DMS79 treated with DMSO at 0.1 percent for 48 hours (cell line): ENCODE measurements at places on chromosomes 2 and 18.

DNA sequence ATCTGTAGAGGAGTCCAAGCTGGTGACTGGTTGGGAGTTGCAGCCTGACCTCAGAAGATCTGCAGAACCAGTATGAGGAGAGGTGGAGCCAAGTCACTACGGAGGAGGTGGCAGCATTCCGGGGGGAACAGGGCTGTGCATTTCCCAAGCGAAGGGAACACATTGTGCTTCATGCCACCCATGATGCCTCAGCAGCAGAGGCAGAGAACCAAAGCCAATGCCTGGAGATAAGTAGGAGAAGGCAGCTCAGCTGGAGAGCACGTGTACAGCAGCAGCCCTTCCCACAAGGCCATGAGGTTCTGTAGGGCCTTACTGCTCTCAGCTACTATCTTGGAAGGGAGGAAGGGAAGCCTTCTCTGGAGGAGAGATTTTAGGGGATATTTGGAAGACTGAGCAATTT is 67.2 kb upstream of the LRPPRC start:
- DNase-seq, result no peak

- DNase-seq, result no peak
Measured at GRCh38 chr18:37476182-37476581, 89.4 kb downstream of the CELF4 start.

DNA sequence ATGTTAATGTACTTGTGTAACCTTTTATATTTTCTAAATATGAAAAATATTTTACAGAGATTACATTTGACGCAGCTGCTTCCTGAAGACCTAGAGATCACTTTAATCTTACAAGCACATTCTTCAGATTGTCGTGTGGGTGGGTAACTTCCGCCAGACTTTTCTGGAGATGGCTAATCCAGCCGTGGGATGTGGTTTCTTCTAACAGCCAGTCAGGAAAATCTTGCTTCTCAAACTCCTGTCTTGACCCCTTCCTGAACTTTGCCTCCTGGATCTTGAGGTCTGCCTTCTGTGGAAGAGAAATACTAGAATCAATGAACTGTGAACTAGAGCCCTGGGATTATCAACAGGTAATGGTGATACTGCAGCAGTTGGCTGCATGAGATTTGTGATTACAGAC is 401.6 kb upstream of the TNP1 start:
- DNase-seq, result no peak

GRCh38 chr2:68714866-68715265 is 19.7 kb upstream of the ARHGAP25 start:
- DNase-seq, result no peak

DNA sequence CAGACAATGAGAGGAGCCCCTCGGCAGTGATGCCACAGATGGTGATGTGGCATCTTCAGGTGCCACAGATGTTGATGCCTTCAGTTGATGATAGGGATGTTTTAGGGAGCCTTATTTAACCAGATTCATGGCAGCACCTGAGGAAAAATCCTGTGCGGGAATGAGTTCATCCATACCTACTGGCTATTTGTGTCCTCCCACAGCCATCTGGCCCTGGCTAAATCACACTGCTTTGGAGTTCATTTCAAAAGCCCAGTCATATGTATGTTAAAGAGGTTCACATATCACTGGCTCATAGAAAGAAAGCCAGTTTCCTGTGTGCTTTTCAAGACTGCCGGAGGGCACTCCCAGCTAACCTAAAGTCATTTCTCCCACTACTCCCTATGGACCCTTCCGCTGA is 131.3 kb downstream of the MCFD2 start:
- DNase-seq, result no peak

DNA sequence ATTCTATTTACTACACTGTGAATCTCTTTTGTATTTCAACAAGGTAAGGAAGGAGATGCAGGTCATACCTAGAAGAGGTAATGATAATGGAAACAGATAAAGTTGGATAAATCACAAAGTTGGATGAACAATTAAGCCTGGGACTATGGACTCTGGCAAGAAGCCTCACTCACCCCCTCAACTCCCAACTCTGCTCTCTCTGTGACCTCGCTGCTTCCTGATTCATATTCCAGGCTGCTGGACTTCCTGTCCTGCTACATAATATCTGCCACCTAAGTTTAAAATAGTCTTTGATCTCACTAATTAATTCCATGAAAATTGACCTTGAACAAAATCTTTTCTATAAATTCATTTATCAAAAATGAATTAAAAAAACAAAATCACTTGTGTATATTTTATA is 215.3 kb downstream of the CALCRL start:
- DNase-seq, result no peak

DNA sequence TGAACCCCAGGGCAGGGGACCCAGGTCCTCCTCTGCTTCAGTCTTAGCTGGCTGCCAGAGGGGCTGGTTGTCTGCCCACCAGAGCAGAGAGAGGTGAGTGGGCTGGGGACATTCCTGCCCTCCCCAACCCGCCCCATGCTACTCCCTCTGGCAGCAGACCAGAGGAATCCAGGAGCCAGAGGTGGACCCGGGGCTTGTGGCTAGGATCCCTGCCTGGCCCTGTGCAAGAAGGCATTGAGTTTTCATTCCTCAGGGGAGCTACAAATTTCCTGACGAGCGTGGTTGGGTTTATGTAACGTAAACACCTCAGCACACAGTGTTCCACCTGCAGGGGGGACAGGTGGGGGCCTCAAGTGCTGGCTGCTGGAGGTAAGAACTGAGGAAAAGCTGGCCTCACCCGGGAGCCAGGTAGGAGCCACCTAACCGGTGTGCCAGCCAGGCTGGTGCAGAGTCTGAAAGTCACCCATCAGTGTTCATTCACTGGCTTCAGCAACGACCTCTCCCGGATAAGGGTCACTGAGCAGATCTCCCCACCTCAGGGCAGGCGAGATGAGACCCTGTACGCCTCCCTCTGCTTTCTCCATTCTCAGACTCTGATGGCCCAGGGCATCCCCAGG is 246.8 kb downstream of the DYSF start:
- DNase-seq, result peak; percentile 75

- no peak for DNase-seq
Measured at GRCh38 chr2:101474731-101475384, at the start of gene RFX8. Gene RFX8 (minus strand): TSS chr2:101475112. CDS start chr2:101466848, 8,264 bp downstream.

DNA sequence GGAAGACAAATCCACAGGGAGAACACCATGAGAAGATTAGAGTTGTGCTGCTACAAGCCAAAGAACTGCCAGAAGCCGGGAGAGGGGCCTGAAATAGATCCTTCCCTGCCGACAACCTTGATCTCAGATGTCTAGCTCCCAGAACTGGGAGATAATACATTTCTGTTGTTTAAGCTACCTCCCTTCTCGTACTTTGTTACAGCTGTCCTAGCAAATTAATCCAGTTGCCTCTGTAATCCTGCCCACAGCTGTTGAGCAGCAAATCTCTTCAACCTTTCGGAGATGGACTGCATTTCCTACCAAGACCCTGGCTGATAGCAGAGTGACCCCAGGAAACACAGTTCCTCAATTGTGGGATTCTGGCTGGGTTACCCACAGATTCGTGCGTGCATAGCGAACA is 2.6 kb upstream of the TBC1D8 start:
- DNase-seq, result no peak

GRCh38 chr2:9189901-9190300 is 16.7 kb upstream of the ASAP2 start:
- no peak for DNase-seq

GRCh38 chr18:74166386-74166785 is 18.1 kb downstream of the TIMM21 start:
- DNase-seq, result no peak

DNA sequence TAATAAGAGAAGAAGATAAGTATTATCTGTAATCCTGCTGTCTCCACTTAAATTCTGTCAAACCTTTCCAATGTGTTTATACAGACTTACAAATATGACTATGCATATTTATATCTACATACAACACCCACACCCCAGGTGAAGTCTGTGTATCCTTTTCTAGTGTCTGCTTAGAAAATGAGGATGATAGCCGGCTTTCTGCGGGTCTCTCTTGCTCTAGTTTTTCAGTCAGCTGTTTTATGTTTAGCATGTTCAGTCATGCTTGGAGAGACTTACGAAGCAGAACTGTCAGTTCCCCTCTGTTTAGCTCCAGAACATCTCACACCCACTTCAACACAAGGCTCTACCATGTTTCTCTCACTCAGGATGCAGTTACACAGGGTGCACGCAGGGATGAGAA is 137.3 kb upstream of the NFATC1 start:
- DNase-seq, result peak; percentile 21

DNA sequence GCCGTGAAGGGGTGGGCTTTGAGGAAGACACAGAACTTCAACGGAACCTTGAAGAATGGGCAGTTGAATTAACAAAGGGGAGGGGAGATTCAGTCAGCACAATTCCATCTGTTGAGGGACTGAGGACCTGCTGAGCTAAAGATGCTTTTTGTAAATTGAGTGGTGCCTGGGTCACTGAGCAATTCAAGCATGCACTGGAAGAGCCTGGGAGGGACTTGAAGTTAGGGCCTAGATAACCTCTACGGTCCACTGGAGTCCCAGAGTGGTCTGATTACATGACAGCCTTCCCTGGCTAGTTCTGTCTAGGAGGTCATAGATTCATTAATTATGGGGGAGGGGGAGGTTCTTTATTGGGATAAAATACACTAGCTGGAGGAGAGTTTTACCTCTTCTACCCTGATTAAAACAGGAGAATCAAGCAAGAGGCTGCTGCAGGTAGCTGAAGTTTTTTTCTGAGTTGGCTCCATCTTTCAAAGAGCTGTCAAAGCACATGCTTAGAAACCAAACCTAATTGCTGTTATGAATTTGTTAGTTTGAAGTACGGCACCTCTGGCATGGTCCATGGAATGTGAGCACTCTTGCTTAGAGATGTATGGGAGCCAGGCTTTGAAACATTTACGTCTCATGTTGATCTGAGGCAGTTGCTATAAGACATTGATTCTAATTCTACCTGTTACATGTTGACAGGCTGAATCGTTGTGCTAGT is 290.2 kb downstream of the PRKCE start:
- no peak for DNase-seq

GRCh38 chr2:227022608-227023007 is 141.4 kb downstream of the COL4A4 start:
- no peak for DNase-seq

DNA sequence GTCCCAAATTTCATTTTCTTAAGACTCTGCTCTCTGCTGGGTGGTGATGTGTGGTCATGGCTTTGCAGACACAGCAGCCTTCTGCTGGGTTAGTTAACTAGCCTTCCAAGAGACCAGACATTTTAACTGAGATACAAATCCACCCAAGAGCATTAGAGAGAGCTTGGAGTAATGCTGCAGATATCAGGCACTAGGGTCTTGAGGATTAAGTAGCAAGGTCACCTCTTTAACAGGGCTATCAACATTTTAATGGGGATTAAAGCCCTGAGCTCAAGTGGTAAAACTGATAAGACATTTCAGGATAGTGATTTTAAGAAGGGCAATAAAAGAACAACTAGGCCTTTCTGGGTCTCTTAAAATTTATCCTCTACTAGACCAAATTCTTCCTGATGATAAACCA is 461.2 kb downstream of the MEIS1 start:
- DNase-seq, result no peak

DNA sequence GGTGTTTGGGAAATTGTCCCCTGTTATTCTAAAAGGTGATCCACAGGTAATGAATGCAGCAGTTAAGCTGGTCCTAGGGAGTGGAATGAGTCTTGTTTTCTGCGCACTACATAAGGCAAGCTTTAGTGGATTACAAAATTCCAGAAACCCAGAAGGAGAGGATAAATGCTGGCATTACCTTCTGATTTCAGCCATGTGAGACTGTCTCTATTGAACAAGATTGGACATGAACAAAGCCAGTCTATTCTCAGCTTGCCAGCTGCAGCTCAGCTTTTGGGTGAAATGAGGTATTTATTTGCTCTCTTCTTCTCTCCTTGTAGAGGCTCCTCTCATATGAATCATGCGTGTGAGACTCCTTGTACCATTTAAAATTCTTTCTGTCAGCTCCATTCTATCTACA is 944.9 kb downstream of the CNTNAP5 start:
- peak; percentile 29 for DNase-seq

GRCh38 chr18:59040770-59041148 is 98.9 kb upstream of the SEC11C start:
- DNase-seq, result no peak

DNA sequence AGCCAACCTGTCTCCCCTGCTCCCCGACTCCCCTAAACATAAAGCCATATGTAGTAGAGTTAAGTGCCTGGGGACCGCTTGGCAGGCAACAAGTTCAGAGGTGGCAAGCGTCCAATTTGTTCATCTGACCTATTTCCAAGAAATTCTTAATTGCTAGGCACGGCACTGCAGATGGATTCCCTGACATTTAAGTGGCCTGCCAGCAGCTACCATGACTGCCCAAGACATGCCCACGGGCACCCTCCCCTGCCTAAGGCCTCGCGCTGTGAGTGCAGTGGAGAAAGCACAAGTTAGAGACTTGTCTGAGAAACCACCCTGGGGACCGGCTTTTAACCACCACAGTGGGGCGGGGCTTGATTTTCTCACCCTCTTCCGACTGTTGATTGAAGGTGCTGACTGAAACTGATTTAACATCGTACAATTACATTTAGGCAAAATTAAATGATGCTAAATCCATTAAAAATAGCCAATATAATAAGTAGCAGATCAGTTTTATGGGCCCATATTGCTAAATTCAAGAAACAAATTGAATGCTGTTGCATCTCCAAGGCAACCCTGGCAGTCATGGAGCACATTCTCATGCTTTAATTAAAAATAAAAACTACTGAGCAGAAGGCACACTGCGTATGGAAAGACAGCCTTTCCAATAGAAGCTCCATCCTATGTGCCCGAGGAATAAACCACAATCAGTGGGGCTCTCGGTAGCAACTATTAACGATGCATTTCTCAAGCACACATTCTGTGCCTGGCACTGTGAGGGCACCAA is 163.6 kb upstream of the ACAA2 start:
- peak; percentile 85 for DNase-seq

- no peak for DNase-seq
Measured at GRCh38 chr2:85275984-85276540, 51.7 kb downstream of the TGOLN2 start.

DNA sequence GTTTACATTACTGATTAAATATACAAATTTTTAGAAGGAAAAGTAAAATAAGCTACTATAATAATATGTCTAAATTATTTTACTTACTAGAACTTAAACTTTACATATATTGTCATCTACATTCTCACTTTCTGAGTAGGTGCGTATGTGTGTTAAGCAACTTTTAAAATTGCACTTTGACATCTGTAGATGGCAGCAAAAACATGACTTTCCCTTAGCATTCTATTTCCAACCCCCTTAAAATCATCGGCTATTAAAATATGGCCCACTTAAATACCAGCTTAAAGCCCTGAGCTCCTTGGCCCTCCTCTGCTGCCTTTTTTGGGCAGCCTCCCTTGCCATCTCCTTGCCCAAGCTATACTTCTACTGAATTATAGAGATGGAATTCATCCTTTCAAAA is 78.0 kb downstream of the UPP2 start:
- no peak for DNase-seq

GRCh38 chr2:12762337-12762736 is 45.6 kb downstream of the TRIB2 start:
- no peak for DNase-seq

DNA sequence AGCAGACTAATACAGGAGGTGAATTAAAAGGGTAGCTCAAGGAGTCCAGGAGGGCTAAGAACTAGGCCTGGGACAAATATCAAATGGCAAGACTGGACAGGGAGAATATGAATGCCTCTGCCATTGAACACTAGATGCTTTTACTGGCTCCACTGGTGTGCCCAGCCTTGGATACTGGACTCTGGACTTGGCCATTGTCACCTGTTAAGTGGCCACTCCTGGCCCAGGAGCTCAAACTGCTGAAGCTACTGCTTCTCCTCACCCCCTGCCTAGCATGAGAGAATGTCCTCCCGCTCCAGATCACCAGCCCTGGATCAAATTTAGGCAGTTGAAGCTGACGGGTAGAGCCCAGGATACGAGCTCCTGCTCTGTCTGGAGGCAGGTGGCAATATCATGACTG is 170.8 kb downstream of the DDX1 start:
- no peak for DNase-seq
